ENCODE measurements at places on chromosomes 2 and 18.

DNA sequence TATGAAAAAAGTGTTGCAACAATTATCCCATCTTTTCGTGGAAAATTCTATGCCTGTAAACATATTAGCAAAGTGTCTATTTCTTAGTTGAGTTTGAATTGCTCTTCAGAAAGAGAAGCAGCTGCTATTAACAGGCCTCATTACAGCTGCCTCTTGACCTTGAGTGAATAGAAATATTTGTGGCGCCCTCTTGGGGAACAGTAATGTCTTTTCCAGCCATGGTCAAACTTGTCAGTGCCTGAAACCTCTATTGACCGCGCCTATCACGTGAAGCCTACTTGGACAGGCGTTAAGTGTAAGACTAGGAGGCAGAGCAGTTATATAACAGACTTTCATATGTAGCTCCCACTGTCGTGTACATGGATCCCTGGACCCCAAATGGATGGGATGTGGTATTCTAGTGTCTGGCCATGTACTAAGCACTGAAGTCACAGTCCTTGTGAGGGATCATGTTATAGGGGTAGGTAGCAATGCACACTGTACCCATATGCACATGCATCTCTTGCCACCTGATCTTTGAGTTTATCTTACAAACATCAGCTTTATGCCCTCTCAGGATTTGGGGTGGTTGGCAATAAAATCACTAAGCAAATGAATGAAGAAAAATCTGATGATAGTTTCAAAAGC lies 245.0 kb downstream of the PTGR3 start:
- no peak for DNase-seq

DNA sequence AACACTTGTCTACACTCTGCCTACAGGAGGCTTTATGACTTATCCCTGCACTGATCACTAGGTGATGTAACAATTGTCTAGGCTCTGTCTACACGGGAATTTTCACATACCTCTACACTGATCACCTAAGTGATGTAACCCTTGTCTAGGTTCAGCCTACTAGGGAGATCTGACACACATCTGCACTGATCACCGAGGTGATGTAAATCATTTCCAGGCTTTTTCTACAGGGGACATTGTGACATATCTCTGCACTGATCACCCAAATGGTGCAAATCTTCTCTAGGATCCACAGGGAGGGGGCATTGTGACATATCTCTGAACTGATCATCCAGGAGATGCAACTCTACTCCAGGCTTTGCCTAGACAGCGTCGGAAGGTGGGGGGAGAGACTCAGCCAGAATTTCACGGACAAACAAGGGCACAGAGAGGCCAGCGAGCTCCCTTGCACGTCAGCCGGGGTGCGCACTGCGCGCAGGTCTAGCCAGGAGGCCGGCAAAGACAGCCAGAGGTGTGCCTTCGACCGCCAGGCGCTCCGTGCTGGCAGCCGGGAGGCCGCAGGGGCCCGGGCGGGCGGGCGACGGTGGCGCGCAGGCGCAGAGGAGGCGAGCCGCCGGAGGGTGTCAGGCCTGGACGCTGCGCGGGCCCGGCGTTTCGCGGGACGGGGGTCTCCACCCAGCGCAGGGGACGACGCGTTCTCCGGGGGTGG lies 46.9 kb upstream of the USP14 start:
- DNase-seq = no peak

DNA sequence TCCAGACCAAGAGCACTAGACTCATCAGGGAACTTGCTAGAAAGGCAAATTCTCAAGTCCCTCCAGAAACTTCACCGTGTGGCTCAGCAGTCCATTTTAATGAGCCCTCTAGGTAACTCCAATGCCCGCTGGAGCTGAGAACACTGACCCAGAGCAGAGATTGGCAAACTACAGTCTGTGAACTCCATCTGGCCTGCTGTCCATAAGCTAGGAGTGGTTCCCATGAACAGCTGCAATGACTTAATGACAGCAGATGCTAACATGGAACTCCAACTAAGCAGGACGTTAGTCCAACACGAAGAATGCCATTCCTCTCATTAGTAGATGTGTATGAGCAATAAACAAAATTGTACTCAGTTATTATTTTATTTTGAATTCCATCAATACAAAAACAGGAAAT lies 371.9 kb downstream of the STK39 start:
- DNase-seq = no peak

DNA sequence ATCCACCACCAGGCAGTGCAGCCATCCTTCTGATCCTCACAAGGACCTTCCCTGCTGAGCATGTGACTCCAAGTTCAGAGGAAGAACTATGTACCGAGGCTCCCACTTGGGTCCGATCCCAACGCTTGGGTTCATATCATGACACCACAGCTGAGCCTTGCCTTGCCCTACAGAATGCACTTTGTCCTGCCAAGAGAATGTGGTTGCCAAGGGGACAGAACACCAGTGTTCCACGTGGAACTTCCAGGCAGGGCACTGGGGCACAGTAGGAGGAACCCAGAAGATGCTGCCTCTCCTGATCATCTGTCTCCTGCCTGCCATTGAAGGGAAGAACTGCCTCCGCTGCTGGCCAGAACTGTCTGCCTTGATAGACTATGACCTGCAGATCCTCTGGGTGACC lies at the start of gene TEX51:
Gene TEX51 (plus strand): TSS at position 255 of the 400 bp plus-strand sequence. CDS start 29 bp downstream, at position 284.
- no peak for DNase-seq

DNA sequence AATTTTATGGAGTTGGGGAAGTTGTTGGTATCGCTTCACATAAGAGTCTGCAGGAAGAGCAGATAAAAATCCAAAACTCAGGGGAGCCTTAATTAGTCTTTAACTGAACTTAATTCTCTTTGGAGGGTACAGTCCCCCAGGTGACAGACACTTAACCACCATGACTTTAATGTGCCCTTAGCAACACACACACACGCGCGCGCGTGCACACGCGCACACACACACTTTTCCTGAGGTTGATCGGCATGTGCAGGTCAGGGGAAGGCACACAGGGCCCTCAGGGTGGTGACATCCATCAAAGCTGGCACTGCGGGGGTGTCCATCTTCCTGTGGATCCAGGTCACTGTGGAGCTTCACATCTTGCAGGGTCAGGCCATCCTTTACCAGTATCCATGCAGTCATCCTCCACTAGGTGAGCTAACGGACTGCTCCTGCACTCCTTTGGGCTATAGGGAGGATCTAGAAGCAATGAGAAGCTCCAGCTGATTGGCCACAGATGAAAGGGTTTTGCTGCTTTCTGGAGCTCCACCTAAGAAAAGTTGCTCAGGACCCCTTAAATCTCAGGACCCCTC lies 21.9 kb upstream of the NCK2 start:
- no peak for DNase-seq

DNA sequence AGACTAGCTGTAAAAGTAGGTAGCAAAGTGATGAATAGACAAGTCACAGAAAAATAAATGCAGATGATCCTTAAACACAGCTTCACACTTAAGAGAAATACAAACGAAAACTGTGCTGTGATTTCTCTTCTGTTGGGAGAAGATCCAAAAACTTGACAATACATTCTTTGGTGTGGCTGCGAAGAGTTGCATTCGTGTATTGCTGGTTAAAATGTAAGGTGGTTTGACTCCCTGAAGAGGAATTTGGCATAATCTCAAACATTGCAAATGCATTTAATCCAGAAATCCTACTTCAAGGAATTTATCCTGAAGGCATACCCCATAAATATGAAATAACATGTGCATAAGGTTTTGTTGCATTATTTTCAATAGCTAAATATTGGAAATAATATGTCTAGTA lies 7.1 kb downstream of the CCNYL1 start:
- DNase-seq = no peak

DNA sequence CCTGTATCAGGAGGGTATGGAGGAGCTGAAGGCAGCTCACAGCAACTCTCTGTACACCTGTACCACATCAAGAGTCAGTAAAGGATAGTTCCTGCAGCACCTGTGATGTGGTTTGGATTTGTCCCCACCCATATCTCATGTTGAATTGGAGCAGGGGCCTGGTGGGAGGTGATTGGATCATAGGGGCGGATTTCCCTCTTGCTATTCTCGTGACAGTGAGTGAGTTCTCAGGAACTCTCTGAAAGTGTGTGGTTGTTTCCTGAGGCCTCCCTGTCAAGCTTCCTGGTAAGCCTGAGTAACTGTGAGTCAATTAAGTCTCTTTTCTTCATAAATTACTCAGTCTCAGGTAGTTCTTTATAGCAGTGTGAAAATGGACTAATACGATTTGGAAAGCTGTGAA lies 28.9 kb downstream of the OSBPL1A start:
- no peak for DNase-seq

DNA sequence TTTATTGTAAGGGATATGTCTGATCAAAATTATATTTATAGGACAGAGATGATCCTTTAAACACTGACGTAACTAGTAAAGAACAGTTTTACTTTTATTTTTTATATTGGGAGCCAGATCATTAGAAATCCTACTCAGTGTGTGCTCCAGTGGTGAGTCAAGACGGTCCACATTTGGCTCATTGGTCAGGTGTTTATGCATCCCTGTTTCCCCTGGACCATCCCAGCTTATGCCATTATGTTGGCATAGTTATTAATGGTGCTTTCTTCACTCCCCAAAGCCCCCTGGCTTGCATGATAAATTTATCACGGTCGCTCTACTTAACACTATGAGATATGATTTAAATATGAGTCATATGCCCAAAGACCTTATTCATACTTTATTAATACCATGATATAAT lies 293.4 kb downstream of the XIRP2 start:
- DNase-seq = no peak

- no peak for DNase-seq
Measured at GRCh38 chr18:3350566-3351527, 88.9 kb downstream of the MYL12B start.

- DNase-seq = no peak
Measured at GRCh38 chr2:55363636-55364035, 56.0 kb downstream of the CCDC88A start.

DNA sequence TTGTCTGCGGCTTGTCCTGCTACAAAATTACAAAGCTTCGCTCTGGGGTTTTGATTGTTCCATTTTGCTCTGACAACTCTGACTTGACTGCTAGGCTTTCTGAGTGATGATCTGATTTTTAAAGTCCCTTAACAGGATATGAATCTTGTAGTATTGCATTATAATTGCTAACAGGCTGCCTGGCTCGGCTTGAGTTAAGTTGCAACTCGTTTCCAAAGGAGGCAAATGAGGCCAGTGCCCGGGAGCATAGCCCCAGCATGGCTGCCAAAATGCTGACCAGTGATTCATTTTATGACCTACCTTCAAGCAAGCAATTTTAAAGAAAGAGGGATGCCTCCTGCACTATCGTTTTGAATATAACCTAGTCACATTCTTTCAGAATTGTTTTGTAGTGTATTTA lies 135.4 kb downstream of the COL6A3 start:
- DNase-seq = no peak

Data from esophagus squamous epithelium (tissue), 5 donors.